ENCODE measurements at places on chromosomes 6 and 20.
A peak's percentile ranks its signal among the peaks of the same experiment; 100 is the strongest.

- no peak for DNase-seq
Observed at GRCh38 chr6:111477481-111477938, 5.5 kb downstream of the REV3L start.

GRCh38 chr6:11812951-11813350 is 34.3 kb upstream of the ADTRP start:
- no peak for DNase-seq

GRCh38 chr6:33609019-33609418 is 12.1 kb upstream of the ITPR3 start:
- no peak for DNase-seq

GRCh38 chr6:139028658-139029469 is at the start of gene ABRACL:
TSS of gene ABRACL (plus strand) at chr6:139028745. CDS start at chr6:139034161, 5,416 bp downstream.
- DNase-seq: peak; percentile 72

- DNase-seq: no peak
Observed at GRCh38 chr20:25654487-25654886, 30.7 kb upstream of the NANP start.

GRCh38 chr6:136079701-136080565 is 170.2 kb downstream of the MTFR2 start:
- DNase-seq: no peak

- DNase-seq: no peak
Observed at GRCh38 chr6:11222385-11223277, 9.8 kb downstream of the NEDD9 start.

DNA sequence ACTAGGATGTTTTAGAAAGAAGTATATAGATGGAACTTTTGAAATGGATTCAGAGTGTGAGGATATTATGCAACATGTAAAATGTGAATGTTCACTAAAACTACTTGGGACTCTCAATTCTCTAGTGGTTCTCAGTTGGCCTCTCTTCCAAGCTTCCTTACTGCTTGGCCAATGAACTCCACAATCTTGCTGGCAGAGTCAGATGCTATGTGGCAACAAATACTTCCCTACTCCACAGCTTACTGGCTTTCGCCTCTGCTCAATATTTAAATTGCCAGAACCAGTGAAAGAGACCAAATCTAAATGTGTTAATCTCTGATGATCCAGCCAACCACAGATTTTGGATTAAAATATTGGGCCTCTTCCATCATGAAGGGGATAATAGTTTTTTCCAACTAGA is 138.4 kb downstream of the HTR1B start:
- no peak for DNase-seq

DNA sequence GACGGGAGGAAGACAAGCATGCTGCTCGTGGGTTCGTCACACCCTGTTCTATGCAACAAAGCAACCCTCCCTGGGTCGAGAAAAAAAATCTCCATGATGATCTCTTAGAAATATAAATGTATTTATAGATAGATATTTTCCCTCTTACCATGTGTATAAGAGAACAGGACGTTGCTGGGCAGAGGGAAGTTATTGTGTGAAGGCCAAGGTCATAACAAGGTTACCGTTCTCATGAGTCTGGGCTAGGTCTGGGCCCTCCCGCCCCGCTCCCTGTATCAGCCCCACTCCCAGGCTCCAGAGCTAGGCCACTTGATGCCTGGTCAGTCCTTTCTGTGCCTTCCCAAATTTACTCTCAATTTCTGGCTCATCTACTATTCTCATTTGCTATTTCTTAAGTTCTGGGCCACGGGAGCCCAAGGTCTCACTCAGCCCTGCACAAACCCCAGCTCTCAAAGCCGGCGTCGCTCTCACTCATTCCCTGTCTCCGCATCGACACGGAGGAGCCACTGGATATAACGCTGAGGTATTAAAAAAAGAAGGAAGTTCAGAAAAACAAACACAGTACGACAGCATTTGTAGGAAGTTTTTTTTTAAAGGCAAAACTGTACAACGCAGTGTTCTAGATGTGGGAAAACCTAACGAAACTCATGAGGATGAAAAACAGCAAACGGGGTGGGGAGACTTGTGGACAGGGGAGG is 96.8 kb downstream of the PSMG4 start:
- no peak for DNase-seq

- DNase-seq: no peak
Observed at GRCh38 chr6:16681260-16681873, 79.9 kb downstream of the ATXN1 start.

- peak; percentile 68 for DNase-seq
Observed at GRCh38 chr6:16769131-16769985, 8.1 kb upstream of the ATXN1 start.

- no peak for DNase-seq
Observed at GRCh38 chr20:50027611-50028105, 44.9 kb downstream of the SNAI1 start.

DNA sequence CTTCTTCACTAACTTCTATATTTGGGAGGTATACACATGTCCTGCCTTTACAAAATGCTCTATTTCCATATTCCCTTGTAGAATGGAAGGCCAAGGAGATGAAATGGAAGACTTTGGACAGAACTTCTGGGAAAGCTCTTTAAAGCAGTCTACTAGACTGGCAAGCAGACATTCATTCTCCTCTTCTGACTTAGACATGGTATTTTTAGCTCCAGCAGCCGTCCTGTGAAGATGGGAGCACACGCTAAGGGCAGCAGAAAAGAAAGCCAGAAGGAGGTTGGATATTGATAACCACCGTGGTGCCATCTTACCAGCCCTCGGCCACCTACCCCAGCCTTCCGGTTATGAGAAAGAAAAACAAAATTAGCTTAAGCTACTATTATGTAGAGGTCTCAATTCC is 70.1 kb upstream of the E2F3 start:
- no peak for DNase-seq

DNA sequence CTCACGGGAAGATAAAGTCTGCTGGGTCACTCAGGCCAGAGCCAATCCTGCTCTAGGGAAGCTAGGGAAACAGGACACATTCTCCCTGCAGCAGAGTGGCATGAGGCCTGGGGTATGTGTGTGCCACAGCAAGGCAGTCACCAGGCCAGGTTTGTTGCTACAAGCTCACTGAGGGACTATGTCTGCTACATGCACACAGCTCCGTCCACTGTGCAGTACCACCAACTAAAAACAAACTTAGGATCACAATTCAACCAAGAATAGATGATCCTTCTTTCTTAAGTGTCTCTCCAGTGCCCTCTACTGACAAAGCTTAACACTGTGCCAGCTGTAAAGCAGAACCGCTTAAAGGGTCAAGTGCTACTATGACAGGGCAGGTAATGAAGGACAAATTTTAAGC is 192.5 kb downstream of the PTPRK start:
- DNase-seq: no peak

DNA sequence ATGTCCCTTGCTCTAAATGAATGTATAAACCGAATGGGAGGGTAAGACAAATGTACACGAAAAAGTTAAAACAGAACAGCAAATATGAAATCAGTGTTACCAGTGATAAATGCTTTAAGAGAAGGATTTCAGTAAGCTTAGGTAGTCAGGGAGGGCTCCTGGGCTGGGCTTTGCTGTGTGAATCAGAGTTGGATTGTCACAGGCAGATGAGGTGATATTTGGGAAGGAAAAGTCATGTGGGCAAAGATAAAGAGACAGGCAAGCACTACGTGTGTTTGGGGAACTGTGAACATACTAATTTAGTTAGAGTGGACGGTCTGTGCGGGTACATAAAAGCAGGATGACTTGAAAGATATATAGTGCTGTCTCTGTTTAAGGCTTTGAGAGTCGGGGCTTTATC is 114.8 kb downstream of the CRYBG1 start:
- no peak for DNase-seq

DNA sequence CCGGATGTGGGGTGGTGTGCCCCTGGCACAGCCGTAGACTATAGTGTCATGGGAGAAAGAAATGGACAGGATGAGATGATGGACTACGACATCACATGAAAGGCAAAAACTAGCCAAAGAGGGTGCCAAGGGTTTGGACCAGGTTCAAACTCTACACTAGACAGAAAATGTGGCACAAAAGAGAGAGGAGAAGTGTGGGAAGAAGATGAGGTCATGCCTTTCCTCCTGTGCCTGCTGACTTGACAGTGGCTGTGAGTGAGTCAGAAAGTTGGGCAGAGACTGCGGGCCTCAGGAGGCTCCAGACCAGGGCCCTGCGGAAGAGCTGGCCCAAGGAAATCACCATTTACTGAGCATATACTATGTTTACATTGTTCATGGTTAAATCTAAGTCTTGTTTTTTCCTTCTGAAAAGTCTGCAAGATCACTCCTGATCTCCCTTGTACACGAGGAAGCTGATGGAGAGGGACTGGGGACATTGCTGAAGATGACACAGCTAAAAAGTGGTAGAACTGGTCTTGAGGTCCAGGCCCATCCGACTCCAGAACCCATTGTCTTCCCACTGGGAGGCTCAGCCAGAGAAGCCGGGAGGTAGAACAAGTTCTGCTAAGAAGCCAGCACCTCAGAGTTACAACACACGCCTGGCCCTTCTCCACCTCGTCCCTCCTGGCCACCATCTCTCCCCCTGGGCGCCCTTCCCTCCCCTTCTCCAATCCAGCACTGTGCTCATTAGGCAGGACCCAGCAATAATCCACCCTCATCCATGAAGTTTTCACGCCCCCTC is 35.6 kb downstream of the CNKSR3 start:
- DNase-seq: no peak

- DNase-seq: no peak
Observed at GRCh38 chr6:149277621-149278020, 39.9 kb upstream of the TAB2 start.

- no peak for DNase-seq
Observed at GRCh38 chr6:71499667-71500066, 211.1 kb downstream of the OGFRL1 start.

GRCh38 chr6:446418-447366 is 55.1 kb downstream of the IRF4 start:
- peak; percentile 89 for DNase-seq

- no peak for DNase-seq
Observed at GRCh38 chr6:125031385-125031784, 69.1 kb downstream of the RNF217 start.

DNA sequence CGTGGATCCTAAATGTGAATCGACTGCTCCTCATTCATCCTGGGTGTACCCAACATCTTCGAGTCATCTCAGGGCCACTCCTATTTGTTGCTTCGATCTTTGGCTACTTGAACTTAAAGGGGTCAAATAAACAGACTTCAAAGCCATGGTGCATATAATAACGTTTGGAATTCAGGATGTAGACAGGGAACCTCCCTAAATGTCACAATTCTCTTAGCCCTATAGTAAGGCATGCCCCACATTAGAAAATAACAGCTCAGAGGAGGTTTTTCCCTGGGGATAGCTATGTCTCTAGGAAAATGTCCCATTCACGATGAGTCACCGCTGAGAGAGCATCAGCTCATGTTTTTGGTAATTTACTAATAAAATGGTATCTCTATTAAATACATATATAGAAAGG is 54.8 kb upstream of the BMP6 start:
- DNase-seq: no peak

GRCh38 chr6:165013701-165014100 is 295.7 kb downstream of the C6orf118 start:
- no peak for DNase-seq

- no peak for DNase-seq
Observed at GRCh38 chr6:167426084-167426483, 101.2 kb downstream of the TTLL2 start.

DNA sequence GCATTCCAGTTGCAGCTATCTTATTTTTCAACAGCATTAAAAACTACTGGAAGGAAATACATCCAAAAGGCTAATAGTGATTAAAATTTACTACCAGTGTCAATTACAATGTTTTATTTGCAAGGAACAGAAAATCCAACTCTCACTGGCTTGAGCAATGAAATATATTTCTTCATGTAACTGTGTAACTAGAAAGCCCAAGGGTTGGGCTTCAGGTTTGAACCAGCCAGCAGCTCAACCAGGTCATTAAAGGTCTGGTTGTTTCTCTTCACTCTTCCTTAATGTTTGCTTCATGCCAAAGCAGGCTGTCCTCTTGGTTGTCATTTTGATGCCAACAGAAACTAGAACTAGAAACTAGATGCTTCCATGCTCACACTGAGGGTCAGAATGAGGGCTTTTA is 437.7 kb downstream of the PLCB1 start:
- DNase-seq: no peak

DNA sequence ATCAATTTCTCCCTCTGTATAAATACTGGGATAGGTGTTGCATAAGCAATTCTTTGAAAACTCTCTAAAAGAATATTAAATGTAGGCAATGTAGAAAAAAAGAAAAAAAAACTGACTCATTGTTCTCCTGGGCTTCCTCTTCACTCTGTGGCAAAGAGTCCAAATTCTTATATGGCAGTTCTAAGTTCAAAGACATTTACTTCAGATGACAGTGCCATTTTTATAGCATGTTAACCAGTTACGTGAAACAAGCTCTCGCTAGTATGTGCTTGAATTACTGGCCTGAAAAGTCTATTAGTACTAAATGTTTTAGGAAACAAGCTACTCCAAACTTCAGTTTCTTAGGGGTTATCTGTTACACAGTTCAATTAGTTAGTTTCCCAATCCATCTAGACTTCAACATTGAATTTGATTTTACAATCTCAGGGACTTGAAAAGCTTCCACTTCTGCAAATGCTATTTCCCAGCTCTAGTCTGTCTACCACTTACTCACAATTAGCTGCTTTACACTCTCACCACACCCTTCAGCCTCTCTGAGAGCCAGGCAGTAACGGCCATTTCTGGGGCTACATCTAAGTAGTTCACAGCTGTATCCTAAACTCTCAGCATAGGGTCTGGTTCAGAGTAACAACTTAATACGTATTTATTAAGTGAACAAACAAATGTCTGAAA is 100.4 kb downstream of the OGFRL1 start:
- no peak for DNase-seq

- no peak for DNase-seq
Observed at GRCh38 chr6:149176971-149177667, 140.4 kb upstream of the TAB2 start.

DNA sequence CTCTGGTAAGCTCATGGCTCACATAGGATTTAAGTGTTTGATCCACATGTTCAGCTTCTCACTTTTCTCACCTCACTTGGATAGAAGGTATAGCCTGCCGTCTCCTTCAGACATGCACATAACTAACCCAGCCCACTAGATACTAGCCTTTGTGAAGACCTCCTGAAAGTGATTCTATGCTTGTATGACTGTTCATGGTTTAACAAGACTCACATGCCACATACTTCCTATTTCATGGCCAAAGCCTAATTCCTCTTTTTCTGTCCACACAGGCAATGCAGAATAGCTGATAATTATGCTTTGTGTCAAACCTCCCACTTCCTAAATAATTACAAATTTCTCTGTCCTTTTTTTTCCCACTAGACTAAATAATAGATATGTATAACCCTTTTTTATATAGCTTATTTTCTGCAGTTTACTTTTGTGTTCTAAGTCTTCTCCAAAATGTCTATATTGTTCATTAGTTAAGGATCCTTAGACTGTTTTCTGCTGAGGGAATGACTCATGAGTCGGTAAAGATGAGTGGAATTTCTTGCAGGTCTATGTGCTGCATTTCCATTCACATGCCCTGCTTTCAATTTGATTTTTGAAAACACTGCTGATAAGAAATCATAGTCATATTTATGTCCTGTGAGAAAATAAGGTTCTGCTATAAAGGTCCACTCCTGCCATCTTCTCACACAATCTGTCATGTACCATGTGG is 43.0 kb downstream of the HDDC2 start:
- no peak for DNase-seq

- DNase-seq: no peak
Observed at GRCh38 chr6:142787422-142787821, 157.6 kb downstream of the HIVEP2 start.

GRCh38 chr6:11607383-11607782 is 69.8 kb downstream of the TMEM170B start:
- no peak for DNase-seq
